GOT3 (cell line): ENCODE measurements at places on chromosomes 7 and 10.

- DNase-seq, result no peak
These were observed 9.7 kb upstream of the RASSF4 start for GRCh38 chr10:44949915-44950314.

DNA sequence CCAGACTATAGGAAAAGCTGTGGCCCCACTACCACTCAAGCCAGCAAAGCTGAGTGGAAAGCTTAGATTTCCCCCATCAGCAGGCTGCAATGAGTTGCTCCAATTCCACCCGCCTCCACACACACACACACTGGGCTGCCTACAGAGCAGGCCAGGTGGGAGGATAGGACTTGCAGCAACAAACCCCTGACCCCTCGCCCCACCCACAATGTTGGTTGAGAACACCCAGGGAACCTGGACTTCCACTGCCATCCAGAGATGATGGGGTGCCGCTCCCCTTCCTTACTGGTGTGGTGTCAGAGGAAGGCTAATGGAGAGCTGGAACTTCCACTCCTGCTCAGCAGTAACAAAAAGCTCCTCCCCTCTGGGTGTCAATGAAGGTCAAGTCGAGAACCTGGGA lies 16.8 kb upstream of the PLEKHA1 start:
- DNase-seq, result no peak

DNA sequence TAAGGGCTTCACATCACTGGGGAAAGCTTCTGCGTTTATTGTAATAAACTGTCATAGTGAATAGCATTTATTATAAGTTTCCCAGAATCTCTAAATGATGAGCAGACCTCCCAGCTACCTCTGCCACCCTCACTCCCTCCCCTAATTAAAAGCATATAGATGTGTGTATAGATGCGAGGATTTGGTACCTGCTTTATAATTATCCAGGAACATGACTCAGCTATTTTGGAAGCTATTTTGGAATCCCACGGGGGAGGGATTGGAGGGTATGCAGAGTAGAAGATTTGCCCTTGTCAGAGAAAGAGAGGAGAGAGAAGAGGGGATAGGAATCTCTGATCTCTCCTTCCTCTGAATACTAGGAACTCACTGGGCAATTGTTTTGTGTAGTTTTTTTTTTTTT lies 455.3 kb downstream of the ADRA2A start:
- DNase-seq, result no peak

DNA sequence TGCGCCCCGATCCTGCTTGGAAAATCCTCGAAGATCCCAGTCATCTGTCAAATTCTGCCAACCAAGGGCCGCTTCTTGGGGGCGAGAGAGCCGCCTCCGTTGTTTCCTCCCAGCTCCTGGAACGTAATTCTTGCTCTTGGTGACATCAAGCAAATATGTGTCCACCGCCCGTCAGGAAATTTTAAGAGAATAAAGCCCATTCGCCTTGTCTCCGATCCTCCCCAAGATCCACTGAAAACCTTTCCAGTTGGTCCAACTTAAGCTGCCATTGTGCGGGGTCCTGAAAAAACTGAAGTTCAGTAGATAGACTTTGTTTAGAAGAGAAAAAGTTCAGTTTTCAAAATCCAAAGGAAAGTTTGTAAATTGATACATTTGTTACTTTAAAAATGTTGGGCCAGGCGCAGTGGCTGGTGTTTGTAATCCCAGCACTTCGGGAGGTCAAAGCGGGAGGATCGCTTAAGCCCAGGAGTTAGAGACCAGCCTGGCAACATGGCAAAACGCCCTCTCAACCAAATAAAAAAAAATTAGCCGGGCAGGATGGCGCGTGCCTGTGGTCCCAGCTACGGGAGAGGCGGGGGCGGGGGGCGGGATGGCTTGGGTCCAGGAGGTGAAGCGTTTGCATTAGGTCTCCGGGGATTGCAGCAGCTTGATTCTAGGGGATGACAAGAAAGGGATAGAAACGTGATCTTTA lies 1.0 kb upstream of the ZNF800 start:
- DNase-seq, result no peak

DNA sequence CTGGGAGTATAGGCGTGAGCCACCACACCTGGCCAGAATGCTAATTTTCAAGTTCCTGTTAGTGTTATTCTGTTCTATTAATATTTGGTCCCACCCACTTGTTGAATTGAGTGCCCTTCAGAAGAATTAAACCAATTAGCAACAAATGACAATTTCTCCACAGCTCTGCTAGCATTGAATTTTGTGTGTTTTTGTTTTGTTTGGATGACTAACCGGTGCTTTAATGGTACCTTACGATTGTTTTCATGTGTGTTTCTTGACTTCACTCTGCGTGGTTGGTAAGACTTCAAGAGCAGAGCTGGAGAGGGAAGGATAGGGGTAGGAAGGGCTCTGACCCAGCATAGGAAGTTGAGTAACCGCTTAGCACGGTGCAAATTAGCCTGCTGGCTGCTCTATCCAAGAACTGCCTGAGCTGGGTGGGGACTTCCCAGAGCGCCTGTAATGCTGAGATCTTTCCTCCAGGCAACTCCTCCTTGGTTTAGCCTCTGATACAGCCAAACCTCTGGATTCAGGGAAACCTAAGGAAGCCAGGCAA lies 4.6 kb downstream of the ARPC1B start:
- DNase-seq, result no peak

DNA sequence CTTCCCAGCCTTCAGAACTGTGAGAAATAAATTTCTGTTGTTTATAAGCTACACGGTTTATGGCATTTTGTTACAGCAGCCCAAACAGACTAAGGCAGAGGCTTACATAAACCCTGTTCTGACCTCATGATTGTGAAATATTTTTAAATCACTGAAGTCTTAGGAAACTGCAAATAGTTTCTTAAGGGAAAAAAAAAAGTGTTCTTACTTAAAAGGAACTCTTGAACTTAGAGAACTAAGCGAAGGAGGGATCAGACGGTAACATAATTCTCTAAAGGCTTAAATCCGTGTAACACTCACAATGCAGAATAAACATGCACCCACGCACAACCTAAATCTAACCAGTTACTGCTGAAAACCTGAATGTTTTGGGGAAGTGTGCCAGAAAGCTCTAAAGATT lies 749.1 kb upstream of the LRRTM3 start:
- DNase-seq, result no peak

- DNase-seq, result no peak
These were observed 170.7 kb upstream of the DKK1 start for GRCh38 chr10:52143338-52143737.

- no peak for DNase-seq
These were observed 152.0 kb downstream of the SVIL start for GRCh38 chr10:29482591-29483431.

DNA sequence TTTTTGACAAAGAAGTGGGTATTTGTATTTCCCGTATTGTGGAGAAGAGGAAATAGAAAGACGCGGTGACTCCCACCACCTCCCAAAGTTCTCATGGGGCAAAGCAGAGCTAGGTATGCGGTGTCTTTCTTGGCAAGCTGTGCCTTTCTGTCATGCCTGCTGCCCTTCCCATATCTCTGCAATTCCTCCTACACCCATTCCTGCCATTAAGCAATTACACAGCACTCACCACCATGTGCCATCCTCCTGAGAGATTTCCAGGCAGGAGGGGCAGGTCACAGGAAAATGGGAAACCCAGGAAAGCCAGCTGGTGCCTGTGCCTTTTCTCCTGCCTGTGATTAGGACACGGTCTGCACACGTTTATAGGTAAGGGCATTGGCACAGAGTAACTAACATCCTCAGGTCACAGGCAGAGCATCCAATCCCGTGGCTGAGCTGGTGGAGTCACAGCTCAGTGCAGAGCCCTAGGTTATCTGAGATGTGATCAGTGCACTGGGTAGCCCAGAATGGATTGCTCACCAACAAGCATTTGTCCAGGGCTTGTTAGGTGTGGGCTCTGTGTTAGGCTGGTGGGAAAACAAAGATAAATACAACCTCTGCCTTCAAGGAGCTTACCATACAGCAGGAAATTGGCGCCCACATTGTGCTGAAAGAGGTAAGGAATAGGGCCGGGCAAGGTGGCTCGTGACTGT lies 9.4 kb upstream of the CRTAC1 start:
- DNase-seq, result no peak

DNA sequence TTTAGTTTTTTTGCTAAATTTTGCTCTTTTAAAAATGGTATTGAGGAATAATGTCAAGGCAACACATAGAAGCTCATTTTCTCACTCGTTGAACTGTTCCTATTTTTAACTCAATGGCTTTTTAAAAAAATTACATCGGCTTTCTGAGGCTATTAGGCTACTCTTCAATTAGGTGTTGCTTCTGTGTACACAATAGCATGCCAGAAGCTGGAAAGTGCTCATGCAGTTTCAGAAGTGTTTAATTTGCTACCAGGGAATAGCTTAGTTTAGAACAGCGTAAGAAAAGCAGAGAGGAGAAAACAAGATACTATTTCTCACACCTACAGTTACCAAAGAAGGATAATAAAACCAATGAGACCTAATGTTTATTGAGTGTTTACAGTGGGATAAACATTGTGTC lies 157.4 kb downstream of the NXPH1 start:
- DNase-seq, result no peak

DNA sequence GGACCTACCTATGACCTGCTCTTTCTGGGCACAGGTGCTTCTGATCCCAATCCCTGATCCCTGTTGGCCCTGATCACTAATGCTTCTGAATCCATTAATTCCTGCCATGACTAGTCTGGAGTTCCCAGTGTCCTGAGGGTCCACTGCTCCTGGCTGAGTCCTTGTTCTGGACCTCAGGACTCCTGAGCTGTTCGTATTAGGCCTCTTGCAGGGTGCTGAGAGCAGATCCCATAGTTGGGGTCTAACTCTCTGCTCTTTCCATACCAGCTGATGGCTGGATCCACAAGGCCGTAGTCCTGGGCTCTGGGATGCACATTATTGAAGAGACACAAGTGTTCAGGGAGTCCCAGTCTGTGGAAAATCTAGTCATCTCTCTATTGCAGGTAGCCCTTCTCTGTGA lies 7.0 kb downstream of the MRPL43 start:
- DNase-seq, result no peak

GRCh38 chr7:156031679-156032478 lies 219.6 kb upstream of the SHH start:
- DNase-seq, result no peak

- DNase-seq, result no peak
These were observed 218.4 kb downstream of the CHRM2 start for GRCh38 chr7:137086896-137087295.

GRCh38 chr10:102245932-102246251 lies 560 bp downstream of the GBF1 start:
- no peak for DNase-seq

DNA sequence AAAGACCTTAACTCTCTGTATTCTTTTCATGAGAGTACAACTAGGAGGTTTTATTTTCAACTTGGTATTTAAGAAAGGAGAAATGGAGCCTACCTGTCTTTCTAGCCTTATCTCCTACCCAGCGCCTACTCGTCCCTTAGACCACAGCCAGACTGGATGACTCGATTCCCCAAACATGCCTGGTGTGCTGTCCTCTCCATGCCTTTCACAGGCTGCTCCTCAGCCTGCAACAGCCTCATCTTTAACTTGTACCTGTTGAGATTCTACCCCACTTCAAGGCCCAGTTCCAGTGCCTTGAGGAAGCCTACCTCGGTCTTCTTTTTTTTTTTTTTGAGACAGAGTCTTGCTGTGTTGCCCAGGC lies 29.4 kb downstream of the CPA1 start:
- DNase-seq, result no peak

DNA sequence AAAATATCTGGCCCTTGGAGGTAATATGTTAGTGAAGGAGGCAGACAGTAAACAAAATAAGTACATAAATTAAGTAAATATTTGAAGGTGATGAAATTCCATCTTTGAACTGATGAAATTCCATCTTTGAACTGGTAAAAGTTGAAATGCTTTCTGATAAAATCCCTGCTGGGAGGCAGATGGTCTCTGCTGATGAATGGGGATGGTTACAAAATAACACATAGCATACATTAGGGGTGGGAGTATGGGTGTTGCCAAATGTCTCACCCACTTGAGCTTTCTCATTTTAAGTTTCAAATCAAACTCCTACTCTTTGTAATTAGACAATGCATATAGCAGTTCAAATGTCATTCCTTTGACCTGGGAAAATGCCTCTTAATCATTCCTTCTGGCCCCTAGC lies 77.5 kb upstream of the SORCS3 start:
- no peak for DNase-seq
